ENCODE measurements at places on chromosomes 5 and 9. TPM values are rescaled to one million over a fixed set of nuclear protein-coding genes. Genes with fewer than 3 reads are reported as not detected.

DNA sequence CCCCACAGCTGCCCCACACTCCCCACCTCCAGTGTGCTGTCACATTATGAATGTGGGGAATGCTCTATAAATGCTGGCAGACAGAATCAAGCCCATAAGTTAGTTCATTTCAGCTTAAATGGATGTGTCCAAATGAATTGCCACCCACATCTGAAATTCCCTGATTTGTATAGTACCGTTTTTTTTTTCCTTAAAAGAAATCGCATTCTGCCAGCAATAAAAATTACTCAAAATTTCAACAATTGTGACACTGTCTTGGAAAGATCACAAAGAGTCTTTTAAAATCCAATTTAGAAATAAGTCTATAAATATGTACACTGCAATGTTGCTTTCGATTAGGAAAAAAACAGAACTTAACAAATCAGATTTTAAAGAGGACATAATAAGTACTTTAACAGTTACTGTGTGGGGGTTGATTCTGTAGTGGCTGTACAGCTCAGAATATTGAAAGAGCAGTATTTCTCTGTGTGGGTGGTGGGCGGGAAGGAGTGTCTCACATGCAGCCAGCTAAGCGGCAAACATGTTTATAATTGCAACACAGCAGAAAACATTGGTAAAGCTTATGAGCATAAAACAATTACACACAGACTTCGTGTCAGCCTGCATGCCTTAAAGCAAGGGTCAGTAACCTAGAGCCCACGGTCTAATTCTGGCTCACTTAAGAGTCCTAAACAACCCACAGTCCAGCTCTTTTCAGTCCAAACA is 24.9 kb upstream of the CSNK1G3 start:
- DNase-seq, result peak; percentile 10

IL9 gene
- not detected for polyA plus RNA-seq

GNA14 gene
- 1.7 TPM for polyA plus RNA-seq

GABRA6 gene
- polyA plus RNA-seq, result not detected

DNA sequence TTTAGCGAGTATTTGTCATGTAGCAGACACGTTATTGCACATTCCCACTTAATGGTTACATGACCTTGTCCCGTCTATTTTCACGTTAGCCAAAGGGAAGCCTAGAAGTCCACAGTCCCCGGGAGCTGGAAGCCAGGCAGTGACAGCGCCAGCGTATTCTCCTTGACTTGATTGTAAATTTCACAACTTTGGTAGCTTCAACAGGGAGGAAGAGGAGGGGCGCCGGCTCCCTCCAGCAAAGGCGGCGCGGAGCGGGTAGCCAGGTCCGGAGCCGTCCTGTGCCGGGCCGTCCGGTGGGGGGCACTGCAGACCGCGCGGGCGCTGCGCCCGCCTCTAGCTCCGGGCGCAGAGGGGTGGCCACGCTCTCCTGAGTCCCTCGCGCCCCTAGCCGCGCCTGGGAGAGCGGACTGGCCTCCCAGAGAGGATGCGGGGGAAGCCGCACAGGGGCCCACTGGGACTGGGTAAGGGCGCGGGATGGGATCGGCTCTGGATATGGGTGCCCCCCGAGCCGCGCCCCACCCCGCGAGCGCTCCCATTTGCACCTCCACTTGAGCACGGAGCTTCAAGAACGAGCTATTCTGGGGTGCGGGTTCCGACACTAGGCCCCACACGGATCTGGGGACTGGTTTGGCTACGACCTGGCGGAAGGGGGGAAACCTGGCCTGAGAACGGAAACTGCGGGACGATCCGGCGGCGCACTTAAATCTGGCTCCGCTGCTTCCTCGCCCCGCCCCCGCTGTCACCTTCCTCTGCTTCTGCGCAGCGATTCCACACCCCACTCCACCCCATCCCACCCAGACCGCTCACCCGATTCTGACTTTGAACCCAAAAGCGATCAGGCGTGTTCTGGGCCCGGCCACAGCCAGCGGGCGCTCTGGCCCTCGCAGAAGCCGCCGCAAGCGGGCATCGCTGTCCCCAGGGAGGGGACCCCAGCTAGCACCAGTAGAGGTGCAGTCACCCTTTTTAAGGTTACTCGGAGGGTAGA is 23.8 kb downstream of the KLF4 start:
- peak; percentile 75 for DNase-seq

DNA sequence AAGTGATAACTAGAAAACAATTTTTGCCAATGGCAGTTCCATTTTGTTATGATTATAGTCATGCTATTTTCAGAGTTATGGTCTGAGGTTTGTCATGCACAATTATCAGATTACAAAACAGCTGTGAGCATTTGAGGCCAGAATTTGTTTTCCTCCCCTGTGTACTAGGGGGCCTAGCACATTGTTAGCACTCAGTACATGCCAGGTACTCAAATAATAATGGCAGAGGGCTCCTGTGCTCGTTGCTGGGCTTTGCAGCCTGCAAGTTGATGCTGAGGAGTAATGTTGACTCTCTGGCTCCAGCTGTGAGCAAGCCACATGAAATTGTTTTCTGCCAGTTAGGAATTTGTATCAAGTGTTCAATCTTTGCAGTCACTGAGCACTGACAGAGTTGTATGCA is 6.9 kb downstream of the DNAI1 start:
- no peak for DNase-seq

SPATA31A3 gene
- not detected for polyA plus RNA-seq

DNA sequence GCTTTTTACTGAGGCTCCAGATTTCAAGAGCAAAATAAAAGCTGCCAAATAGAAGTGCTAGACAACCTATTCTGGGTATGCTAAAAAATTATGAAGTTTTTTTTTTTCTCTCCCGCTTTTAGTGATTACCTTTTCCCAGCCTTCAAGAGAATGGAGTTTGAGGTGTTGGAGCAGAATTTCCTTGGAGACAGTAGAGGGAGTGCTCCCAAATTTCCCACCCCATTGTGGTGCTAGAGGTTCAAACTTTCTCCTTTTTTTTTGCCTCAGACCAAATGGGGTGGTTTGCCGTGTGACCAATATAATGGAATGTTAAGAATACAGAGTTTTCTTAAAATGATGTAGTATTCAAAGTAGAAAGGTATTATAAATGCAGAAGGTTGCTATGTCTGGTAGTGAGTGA is 244.2 kb upstream of the RIOK2 start:
- DNase-seq, result no peak

SPOCK1 gene
- polyA plus RNA-seq, result 134 TPM

DMRT2 gene
- 4.2 TPM for polyA plus RNA-seq

DNA sequence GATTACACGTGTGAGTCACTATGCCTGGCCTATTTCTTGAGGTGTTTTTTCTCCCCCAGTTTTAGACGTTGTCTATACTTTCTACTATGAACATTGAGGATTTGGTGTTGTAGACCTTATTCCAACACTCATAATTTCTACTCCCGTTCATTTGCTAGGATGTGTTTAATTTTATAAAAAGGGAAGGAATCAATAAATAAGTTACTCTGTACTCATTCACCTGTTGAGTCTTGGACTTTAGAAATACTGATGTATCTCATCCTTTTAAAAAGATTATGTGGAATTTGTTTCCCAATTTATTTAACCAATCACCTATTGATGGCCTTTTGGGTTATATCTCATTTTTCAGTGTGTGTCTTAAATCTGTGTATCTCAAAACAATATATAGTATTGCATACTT is 3.2 kb downstream of the CDK7 start:
- DNase-seq, result no peak

NFIB gene
- polyA plus RNA-seq, result 49.5 TPM

THBS4 gene
- polyA plus RNA-seq, result 16.0 TPM

DNA sequence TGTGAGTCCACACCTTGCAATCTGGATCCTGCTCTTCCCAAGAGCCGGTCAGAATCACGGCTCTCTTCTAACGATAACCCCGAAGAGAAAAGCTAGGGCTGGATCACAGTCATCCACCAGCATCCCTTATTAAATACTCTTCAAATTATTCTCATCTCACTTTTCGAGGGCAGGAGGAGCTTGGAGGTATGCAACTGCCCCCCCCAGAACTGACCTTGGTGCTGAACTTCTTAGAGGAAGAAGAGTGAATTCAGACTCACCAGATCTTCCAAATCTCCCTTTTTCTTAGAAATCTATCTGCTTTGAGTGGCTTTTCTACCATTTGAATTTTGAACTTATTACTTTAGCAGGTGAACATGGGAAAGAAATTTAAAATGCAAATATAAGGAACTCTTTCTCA is 75.7 kb downstream of the MED10 start:
- no peak for DNase-seq

DNA sequence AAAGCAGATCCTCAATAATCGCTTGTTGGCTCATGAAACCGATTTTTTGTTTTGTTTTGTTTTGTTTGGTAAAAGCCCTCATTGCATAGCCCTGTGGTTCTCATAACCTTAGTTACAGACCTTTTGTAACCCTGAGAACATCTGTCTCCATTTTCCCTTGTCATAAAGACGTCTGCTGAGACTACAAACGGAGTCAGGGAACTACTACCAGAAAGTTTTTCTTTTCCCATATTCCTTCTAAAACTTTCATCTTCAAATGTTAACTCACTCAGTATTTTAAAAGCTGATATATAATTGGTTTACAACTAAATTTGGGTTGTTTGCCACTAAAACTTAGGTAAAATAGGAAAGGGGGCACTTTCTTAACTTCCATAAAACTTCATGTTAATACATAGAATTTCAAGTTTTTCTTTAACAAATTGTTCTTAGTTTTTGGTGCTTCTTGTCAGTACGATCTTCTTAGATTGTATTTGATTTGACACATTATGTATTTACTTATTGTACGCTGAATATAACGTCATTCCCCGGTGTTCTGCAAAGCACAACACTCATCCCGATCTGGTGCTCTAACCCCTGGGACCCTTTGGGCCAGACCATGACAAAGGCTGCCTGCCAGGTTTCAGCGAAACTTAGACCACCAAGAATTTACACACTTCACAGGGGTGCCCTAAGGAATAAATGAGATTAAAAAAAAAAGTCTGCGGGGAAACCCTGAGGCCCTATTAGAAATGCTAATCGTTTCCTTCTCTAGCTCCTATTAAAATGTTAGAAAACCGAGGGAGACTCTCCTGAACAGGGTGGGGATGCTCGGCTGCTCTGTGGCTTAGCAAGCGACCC is 1.1 kb upstream of the ANP32B start:
- DNase-seq, result peak; percentile 24

DNA sequence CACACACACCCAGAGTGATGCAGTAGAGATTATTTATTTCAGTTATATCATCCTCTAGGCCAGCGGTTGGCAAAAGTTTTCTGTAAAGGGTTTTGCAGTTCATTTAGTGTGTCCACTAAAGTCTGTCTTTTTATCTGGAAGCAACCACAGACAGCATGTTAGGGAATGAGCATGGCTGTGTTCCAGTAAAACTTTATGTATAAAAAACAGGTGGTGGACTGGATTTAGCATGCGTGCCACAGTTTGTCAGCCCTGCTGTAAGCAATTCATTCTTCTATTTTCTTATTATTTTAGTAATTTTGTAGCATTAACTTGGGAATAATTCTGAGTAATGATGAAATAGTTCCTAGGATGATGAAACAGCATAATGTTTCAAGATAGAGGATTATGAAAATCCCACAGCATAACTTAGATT is 51.7 kb downstream of the CCNH start:
- no peak for DNase-seq

DNA sequence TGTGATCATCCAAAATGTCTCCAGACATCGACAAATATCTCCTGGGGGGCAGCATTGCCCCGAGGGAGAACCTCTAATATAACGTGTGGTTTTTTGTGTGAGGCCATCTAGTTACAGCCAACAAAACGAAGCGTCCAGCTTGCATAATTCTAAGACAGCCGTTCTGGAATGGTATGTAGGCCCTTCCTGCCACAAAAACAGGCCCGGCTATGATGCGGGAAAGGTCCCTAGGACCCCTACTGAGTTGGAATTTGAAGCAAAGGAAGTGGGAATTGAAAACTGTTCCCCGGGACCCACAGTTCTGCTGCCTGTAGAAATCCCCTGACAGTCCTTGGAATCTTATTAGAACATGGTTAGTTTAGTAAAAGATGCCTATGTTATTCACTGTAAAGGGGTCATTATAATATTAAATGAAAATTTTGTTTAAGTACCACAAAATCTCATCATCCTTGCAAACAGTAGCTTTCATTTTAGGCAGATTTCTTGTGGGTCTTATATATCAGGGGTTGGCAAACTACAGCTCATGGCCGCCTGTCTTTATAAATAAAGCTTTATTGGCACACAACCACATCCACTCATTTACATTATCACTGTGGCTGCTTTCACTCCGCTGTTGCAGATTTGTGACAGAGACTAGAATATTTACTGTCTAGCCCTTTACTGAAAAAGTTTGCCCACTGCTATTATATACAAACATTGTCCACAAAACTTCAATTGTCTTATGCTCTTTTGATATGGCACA is 70.7 kb downstream of the MSX2 start:
- no peak for DNase-seq

GRCh38 chr5:114789773-114790402 is 379.8 kb downstream of the TRIM36 start:
- peak; percentile 41 for DNase-seq

- peak; percentile 98 for DNase-seq
These were observed at the start of the genes BRIX1 and RAD1 for GRCh38 chr5:34915139-34915855. TSS of gene BRIX1 (plus strand) at chr5:34915711. CDS start at chr5:34915739, 28 bp downstream. TSS of gene RAD1 (minus strand) at chr5:34915504. CDS start at chr5:34914892, 612 bp downstream.

GRCh38 chr5:133149345-133149744 is 97.5 kb downstream of the HSPA4 start:
- no peak for DNase-seq

GPR150 gene
- polyA plus RNA-seq, result 1.4 TPM

- DNase-seq, result no peak
These were observed 61.0 kb upstream of the SPTLC1 start for GRCh38 chr9:92176068-92176799.

BHMT2 gene
- polyA plus RNA-seq, result 1.7 TPM

DNA sequence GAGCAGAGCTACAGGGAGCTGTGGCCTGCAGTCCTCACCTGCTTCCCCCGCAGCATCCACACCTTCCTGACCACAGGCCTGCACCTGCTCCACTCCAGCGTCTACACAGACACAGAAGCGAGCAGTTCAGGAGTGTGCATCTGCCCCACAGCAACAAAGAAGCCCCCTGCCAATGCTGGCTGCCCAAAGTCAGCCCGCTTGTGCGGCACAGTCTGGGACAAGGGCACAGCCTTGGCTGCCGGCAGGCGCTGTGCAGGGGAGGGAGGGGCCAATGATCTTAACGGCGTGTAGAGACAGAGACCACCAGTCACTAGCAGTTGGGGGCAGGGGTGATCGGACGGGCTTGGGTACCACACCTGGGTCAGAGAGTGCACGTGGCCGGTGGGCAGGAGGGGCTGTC is 6.6 kb downstream of the BRD9 start:
- DNase-seq, result no peak

PTPRD gene
- polyA plus RNA-seq, result 15.2 TPM
